ENCODE measurements at places on chromosomes 1 and 21.

DNA sequence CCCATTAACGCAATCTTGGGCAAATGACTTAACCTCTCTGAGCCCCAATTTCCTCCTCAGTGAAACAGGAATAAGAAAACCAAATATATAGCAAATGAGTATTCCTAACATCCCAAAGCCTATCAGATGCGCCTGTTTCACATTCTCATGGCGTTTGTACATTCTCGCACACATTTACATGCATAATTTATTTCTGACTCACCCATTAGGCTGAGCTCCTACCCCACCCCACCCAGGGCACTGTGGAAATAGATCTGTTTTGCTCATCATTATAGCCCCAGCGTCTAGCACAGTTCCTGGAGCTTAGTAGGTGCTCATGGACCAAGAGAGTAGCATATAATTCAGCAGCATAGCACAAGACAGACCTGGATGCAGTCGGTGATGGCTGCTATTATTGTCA lies 146.1 kb upstream of the VANGL1 start:
- DNase-seq: no peak

DNA sequence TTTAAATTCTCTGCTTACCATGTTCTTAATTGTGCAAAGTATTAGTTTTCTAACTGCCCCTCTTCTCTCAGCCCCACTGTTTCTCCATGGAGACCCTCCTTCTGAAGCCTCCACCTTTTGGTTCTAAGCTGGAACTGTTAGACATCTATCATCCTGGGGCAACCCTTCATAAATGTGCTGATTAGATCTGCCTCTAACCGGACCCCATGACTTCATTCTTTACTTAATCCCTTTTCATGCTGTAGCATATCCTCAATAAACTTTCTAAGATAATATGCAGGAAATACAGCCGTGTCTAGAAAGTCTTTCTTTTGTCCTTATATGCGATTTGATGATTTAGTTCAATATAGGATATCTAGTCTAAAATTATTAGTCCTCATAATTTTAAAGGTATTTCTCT lies 1020.1 kb downstream of the ADGRL2 start:
- no peak for DNase-seq

DNA sequence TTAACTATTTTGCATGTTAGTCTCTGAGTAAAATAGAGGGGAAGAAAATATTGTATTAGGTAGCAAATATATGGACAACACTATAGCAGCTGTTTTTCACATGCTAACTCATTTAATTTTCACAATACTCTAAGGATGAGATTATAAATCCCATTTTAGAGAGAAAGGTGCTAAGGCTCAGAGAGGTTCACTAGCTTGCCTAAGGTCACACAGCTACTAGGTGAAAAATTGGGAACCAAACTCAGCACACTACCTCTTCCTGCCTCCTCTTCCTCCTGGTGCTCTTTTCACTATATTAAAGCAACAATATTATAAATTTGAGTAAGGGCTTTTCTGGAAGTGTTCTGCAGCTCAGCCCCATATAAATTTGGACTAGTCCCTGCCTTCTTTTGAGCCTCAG lies 2.3 kb downstream of the RXRG start:
- no peak for DNase-seq

GRCh38 chr1:211335522-211336157 lies 9.0 kb downstream of the TRAF5 start:
- no peak for DNase-seq

DNA sequence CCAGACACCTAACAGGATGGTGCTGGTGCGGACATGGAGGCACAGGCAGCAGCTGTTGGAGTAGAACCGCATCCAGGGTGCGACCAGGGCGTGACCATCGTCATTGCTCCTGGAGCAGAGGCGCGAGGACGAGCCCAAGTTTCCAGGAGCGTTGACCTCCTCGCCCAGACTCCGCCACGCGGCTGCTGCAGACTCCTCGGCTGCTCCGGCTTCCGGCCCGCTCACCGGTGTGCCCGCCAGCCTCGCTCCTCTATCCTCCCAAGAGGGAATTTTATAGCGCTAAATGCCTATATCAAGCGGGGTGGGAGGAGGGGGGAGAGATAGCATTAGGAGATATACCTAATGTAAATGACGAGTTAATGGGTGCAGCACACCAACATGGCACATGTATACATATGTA lies 5.3 kb upstream of the S100A12 start:
- DNase-seq: no peak
